ENCODE measurements at places on chromosomes 1 and 21.

DNA sequence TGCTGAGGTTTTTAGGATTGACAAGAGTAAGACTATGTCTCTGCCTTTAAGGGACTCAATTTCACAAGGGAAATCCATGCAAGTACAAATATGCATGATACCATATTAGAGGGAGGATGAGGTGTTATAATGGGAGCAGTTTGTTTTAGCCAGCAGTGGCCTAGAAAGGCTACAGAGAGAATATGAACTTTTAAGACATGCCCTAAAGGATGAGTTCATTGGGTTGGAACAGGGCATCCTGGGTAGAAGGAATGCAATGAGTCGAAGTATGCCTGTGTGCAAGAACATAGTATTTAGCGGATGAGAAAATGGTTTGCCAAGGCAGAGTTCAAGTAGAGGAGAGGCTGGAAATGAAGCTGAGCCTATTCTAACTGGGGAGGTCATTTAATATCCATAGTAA, 32.6 kb upstream of the LEPR start:
- no peak for DNase-seq

DNA sequence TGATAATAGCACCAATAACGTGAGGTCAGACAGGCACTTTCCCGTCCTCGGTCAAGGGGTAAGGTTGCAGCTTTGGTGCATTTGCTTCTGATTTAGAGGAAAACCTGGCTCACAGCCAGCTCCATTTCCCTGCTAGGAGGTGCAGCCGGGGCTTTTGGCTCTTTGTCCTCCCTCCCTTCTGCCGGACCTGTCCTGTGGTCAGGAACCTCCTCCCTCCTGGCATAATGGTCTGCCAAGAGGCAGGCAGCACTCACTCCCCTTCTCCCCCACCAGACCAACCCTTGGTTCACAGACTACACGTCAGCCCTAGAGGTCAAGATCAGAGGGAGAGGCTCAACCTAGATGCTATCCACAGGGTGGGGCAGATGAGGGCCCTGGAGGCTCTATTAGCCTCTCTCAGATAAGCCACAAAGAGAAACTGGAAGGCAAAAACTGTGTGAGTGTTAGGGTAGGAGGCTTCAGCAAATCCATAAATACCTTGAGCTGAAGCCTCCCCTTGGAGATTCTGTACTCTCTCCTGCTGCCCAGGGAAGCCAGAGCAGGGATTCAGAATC, 64.8 kb downstream of the PLXNA2 start:
- DNase-seq, result no peak

DNA sequence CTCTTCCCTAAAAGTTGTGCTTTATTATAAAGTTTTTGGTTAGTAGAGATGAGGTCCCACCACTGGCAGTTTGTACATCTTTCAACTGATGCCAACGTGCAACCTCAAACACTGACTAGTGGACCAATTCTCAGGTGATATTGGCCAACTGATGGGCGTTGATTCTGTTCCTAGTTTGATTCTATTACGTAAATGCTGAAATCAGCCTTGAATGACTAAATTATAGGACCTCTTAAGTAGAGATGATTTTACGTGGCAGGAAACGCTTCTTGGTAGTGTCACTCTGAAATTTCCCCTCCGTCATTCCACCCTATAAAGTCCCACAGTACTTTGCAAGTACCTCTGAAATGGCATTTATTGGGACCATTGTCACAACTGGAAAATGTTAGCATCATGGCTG, 8.8 kb upstream of the FNDC7 start:
- DNase-seq, result no peak

GRCh38 chr1:27049607-27050006, 37.0 kb upstream of the TENT5B start:
- DNase-seq, result no peak

GRCh38 chr1:111213412-111213811, 13.0 kb upstream of the DENND2D start:
- no peak for DNase-seq

GRCh38 chr1:175600721-175601440, 142.5 kb downstream of the TNR start:
- no peak for DNase-seq

- DNase-seq, result peak; percentile 81
Observed at GRCh38 chr1:218345673-218346390, 696 bp downstream of the TGFB2 start.

DNA sequence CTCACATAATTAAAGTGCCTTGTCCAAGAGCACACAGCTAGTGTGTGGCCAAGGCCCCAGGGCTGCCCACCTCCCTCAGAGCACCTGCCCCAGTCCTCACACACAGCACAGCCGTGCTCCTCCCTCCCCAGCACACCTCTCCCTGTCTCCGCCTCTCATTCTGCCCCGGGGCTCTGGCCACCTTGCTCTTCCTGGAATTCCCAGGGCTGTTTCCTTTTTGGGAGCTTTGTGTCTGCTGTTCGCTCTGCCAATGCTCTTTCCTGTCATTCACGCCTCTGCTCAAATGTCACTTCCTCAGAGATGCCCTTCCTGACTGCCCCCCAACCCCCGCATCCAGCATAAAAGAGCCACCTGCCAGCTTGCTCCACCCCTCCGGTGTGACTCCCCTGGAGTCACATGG, 13.3 kb downstream of the SLC6A17 start:
- DNase-seq, result no peak

DNA sequence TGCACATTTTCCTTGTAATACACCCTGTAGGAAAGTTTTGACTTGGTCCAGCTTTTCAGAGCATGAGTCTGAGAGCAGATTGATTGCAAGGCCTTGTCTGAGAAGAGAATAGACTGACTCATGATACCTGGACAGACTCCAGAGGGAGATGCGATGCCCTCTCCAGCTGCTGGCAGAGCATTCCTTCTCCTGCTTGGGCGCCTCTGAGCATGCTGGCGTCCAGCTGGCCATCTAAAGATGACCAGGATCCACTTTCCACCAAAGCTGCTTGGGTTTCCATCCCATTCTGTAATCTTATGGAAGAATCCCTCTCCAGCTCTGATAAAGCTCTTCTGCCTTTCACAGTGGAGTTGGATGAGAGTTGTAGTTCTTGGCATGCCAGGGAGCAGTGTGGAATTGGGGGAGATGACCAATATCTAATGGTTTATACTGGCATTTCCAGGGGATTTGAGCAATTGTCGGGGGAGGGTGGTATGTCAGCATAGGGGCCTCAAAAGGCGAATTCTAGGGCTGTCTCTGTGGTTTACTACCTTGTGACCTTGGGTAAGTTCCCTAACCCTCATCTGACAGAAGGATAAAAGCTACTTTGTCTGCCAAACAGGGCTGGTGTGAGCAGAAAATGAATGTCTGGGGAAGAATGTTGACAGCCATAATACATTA, 19.5 kb downstream of the SZRD1 start:
- DNase-seq, result peak; percentile 55

GRCh38 chr1:98429965-98430443, 231.5 kb upstream of the SNX7 start:
- DNase-seq, result no peak

DNA sequence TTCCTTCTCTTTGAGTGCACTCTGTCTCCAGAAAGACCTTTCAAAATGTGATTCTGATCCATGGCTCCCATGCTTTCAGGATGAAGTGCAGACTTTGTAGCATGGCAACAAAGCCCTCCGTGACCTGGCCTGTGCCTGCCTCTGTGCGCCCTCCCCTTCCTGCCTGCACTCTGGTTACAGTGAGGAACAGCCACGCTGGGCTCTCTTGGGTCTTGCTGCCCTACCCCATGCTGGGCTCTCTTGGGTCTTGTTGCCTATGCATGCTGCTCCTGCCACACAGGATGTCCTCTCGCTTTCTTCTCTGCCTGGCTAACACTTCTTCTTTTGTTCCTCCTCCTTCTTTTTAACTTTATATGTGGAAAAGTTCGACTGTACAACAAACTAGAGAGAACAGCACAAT, 28.0 kb downstream of the LMOD1 start:
- no peak for DNase-seq

DNA sequence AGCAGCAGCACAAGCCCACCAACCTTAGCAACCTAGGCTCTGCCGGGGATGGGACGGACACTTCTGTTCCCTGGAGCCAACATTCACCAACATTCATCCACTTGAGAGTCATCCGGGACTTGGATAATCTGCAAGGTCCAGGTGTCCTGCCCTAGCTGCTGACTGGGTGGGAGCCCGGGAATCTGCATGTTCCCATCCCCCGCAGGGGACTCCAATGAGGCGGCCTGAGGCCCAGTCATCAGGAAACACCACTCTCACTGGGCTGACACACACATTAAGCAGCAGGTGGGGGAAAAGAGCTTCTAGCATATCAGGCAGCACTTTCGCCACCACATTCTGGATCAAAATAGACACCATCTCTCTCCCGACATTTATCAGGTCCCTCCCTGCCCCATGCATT, 38.4 kb upstream of the CCSAP start:
- DNase-seq, result no peak

- DNase-seq, result no peak
Observed at GRCh38 chr1:85058786-85059185, 10.5 kb upstream of the MCOLN3 start.

- DNase-seq, result no peak
Observed at GRCh38 chr1:89114662-89115061, 11.3 kb downstream of the GBP2 start.

GRCh38 chr1:224800486-224801119, 128.9 kb upstream of the DNAH14 start:
- no peak for DNase-seq
